ENCODE measurements at places on chromosomes 1 and 21.

DNA sequence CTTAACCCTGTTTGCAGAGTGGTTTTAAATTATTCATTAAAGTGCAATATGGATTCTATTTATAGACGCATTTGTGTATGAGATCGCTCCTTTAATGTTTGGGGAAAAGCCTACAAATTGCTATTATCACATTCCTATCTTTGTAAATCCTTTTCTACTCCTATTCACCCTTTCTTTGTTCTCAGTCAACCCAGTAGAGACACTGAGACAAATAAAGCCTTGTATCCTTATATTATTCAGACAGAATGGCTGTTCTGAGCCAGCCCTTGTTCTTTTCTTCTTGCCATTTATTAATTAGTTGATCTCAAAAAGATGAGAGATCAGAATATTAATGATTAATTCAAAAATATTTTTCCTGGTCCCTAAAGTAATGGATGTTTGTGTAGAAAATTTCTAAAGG, 8.4 kb downstream of the PCBP3 start:
- no peak overlapping the region for H3K27ac ChIP-seq
- no peaks in the 10 kb centered on the region for H3K27me3 ChIP-seq
- no peak overlapping the region for H3K4me3 ChIP-seq
- no peaks in the 10 kb centered on the region for H3K36me3 ChIP-seq

- peaks cover 15% of the 10 kb centered on the region for H3K27me3 ChIP-seq
- H3K4me3 ChIP-seq = peak within 1 kb of the TSS; percentile 46
- no peak within 1 kb of the TSS for H3K27ac ChIP-seq
Measured at GRCh38 chr1:17119076-17119772, at the start of gene PADI2. TSS of gene PADI2 (minus strand) at chr1:17119451. CDS start at chr1:17119371, 80 bp downstream.

GRCh38 chr21:37659874-37660273, 256.4 kb downstream of the KCNJ6 start:
- peaks cover 5% of the 10 kb centered on the region for H3K4me1 ChIP-seq
- H3K36me3 ChIP-seq = no peaks in the 10 kb centered on the region
- DNase-seq = no peak
- no peak overlapping the region for H3K4me3 ChIP-seq

DNA sequence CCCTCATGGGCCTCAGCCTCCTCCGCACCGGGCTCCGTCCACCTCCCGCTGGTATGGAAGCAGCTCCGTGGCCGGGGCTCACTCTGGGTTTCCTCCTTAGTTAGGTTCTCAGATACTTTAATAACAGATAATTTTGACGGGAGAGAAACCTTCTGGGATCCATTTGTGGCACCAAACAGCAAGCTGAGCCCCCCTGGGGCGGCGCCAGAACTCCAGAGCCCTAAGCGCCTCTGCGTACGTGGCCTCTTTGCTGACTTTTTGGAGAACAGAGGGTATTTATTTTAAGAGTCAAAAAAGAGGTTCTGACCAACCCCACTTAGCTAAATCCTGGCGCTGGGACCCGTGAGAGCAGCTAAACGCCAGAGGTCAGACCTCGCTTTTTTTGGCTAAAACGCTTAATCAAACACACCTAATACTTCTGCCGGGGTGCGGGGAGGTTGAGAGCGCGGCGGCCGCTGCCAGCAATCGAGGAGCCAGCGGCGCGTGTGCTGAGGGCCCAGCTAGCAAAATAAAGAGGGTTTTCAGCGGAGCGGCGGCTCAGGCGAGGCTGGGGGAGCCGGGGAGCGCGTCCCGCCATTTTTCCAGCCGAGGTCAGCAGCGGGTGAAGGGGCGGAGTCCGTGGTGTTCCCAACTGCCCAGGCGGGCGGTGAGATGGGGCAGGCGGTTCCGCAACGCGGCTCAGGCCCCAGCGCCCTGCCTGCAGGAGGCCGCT, 171.7 kb downstream of the PRDM16 start:
- H3K4me1 ChIP-seq = peaks cover 36% of the 10 kb centered on the region
- no peak for DNase-seq
- H3K4me3 ChIP-seq = peak overlapping the region; percentile 39
- H3K36me3 ChIP-seq = no peaks in the 10 kb centered on the region

DNA sequence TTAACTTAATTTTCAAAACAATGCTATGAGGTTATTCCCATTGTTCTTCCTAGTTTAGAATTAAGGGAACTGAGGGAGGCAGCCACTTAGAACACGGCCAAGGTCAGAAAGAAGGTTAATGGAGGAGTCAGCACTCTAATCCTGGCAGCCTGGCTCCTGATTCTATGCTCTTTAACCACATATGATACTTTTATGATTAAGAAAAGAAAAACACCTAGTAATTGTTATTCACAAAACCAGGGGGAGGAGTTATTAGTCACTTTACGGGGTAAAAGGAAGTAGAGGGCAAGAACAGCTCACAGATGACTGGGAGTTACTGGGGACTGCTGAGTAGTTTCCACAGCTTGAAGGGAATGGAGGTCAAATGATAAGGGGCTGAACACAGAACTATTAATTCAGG, 38.6 kb downstream of the GADD45A start:
- no peak overlapping the region for H3K4me3 ChIP-seq
- H3K4me1 ChIP-seq = peaks cover 46% of the 10 kb centered on the region
- H3K27me3 ChIP-seq = no peaks in the 10 kb centered on the region
- no peaks in the 10 kb centered on the region for H3K36me3 ChIP-seq
- peak overlapping the region; percentile 72 for H3K27ac ChIP-seq
